T-helper 2 cell treated with Interferon-gamma antibody and Interleukin-4, amounts not matched to agents 5 μg/mL and 100 μg/mL, for 36 hours (primary cell): ENCODE measurements at places on chromosomes 3 and 15.

- DNase-seq, result no peak
Measured at GRCh38 chr3:113496924-113497323, 18.0 kb downstream of the SPICE1 start.

DNA sequence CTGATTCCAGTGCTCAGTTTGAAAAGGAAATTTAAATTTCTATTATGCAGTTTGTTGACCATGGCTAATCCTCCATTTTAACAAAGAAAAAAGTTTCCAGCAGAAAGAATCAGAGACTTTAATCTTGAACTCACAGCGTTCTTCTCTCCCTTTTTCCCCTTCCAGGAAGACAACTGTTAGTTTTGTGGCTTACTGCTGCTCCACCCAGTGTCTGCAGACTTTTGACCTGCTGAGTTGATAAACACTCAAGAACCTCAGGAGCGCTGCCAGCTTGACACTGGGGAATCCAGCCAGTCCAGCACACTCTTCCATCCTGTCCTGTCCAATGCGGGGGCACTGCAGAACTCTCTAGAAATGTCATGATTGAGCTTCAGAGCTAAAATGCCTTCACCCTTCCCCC is 134.6 kb downstream of the LRRC28 start:
- no peak for DNase-seq

DNA sequence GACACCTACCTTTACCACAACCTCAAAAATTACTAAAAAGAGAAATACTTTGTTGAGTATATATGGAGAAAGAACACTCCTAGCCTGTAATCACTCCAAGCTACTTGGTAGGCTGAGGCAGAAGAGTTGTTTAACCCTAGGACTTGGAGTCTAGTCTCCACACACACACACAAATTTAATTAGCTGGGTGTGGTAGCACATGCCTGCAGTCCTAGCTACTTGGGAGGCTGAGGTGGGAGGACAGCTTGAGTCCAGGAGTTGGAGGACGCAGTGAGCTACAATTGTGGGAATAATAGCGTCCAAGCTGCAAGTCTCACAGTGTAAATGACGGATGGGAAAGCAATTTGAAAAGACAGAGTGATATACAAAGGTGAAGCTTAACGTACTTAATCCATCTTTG is 50.5 kb downstream of the LDHAL6B start:
- DNase-seq, result no peak

DNA sequence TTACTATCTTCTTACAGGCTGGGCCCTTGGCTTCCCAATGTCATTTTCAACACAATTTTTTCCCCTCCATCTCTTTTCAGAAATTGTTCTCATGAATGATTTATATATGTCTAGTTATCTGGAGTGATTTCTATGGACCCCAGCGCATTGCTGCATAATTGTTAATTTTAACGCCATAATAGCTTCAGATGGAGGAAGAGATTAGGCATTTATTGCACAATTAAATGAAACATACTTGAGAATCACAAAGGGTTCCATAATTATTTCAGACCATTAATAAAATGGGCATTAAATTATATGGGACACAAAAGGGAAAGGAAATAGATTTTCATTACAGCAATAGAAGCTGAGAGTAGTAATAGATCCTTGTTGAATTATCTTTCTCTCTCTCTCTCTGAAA is 70.3 kb upstream of the SOX14 start:
- DNase-seq, result no peak

DNA sequence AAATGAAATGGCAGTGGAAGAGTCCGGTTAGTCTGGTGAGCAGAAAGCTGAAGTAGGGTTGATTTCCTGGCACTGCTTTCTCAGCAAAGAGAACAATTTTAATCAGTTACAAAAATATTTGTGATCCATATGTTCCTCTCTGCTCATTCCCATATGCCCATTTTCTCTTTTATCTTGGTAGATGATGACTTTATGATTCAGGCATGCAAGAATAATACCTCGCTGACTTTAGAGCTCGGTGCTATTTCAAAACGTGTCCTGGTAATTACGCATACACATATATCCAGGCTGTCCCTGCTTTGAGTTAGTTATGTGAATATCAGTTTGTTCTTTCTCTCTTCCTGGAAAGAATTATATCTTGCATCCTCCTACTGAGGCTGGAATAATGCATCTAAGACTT is 38.5 kb downstream of the ARPP21 start:
- no peak for DNase-seq

- no peak for DNase-seq
Measured at GRCh38 chr3:134603480-134603879, 47.3 kb downstream of the KY start.

DNA sequence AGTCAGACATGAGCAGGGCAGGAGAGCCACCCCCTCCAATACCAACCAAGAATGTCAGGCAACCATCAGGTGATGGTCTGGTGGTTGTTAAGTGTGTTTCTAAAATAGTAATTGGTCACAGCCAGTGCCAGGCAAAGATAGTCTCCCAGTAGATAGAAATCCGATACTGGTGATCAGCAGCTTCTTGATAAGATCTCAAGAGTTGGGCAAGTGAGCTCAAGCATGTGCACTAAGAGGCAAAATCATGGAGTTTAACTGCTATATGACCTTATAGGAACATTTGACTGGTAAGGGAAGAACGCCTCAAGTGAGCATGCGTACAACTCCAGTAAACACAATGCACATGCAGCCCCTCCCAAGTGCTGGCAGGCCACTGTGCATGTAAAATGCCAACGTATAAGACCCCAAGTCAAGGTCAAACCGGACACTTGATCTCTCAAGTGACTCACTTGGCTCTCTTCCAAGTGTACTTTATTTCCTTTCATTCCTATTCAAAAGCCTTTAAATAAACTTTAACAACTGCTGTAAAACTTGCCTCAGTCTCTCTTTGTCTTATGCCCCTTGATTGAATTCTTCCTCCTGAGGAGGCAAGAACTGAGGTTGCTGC is 36.0 kb upstream of the CBLB start:
- no peak for DNase-seq

- no peak for DNase-seq
Measured at GRCh38 chr15:52013151-52013791, 5.7 kb upstream of the MAPK6 start.

DNA sequence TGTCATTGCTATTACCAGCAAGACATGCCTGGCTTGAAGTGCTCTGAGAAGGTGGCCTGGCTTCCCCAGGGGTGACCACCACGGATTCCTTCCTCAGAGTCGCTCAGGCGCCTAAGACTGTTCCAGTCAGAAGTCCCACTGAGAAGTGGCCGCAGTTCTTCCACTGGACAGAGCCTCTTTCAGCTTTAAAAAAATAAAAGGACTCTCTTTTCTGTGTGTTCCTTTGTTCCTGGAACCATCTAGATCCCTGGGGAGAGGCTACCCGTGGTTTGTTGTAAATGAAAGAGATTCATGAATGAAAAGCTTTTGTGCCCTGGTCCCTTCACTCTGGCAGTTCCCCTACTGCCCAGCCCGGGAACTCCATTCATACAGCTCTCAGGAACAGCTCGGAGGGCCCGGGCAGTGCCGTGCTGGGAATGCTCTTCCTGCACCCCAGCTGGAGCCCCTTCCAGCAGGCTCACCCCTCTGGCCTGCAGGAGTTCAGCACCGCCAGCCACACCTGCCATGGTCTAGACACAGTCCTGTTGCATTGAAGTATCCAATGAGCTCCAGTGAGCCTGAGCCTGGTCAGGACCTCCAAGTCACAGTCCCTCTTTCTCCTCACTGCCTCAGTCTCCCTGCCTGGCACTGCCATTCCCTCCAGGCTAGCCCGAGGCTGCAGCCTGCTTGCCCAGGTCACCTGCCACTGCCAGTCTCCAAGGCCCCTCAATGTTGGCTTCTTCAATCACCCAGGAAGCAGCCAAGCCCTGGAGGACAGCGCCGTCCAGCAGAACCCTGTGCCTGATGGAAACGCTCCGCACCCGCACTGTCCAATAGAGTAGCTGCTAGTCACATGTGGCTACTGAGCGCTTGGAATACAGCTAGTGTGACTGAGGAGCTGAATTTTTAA is 75.4 kb downstream of the XXYLT1 start:
- no peak for DNase-seq

- DNase-seq, result no peak
Measured at GRCh38 chr3:140243575-140243974, 308.6 kb downstream of the CLSTN2 start.

DNA sequence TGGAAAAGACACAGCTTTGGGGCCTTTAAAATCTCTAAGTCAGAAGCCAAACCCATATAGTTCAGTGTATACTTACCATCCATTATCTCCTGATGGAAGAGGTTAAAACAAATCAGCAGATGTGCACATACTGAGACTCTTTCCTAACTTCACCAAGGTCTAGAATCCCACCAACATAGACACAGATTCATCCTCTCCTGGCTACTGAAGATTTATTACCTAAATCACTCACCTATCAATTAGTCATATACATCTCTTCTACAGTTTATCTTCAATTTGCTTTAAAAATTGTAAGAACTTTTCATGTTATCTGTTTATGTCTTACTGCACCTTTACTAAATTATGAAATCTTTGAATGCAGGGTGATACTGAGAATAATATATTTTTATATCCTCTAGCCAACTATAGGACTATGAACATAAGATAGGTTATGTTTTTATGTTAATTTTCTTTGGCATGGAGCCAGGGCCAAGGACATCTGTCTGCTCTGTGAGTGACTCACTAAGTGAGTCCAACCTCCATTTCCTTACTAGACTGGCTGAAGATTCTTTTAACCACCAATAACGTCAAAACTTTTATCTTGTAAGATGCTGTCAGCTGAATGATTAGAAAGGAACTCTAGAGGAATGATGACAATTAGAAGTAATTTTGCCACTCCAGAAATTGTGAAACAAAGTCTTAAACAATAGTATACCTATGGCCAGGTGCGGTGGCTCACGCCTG is 397.6 kb downstream of the FOXP1 start:
- DNase-seq, result peak; percentile 19

GRCh38 chr3:41190509-41191284 is 8.6 kb upstream of the CTNNB1 start:
- no peak for DNase-seq

- DNase-seq, result no peak
Measured at GRCh38 chr3:126406389-126407296, 11.9 kb downstream of the CFAP100 start.
